ENCODE measurements at places on chromosomes 4 and X.

DNA sequence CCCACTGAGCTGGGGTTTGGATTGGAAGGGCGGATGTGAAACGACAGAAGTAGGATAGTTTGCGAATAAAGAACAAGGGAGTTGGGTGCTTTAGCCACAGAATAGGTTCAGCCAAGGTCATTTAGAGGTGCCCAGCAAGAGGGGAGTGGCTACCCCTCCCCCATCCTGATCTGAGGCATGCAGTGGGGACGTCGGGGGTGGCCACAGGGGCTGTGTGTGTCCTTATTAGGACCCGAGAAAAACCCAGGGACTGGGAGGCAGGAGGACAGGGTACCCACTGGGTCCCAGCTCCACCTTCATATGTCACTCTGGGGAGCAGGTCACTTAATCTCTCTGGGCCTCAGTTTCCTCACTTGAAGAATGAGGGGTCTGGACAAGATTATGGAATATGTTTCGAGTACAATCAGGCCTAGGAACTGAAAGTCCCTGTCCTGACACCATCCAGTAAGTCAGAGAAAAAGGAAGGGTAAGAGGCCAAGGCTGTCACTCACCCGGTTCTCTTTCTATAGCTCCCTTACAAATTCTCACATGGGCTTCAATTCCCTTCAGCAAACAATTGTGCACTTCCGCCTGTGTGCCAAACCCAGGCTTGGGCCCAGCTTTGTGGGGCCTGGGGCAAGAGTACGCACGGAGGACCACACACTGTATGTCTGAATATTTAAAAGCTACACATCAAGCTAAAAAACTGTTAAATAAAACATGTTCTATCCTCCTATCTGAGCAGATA, 4.2 kb upstream of the NYX start:
- no peak for DNase-seq

GRCh38 chrX:92213786-92214185, 434.6 kb downstream of the PCDH11X start:
- DNase-seq: no peak

DNA sequence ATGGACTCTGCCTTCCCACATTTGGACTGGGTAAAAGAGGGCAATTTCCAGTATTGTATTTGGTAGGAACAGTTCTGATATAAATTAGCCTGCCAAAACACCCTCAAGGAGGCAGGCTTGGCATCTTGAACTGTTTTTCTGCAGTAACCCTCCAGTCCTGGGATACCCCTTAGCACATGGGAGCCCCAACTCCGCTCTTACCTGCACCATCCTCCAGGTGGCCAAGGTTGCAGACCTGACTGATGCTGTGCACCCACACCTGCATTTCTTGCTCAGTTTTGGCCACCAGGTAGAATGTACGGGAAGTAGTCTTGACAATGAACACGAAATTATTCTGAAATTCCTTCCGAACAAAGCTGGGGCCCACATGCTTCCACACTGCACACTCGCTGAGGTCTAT, 35.1 kb downstream of the GAB3 start:
- no peak for DNase-seq

GRCh38 chr4:158182736-158183135, 9.9 kb upstream of the GASK1B start:
- no peak for DNase-seq

GRCh38 chr4:15427161-15427560, 672 bp upstream of the C1QTNF7 start:
- DNase-seq: no peak

GRCh38 chr4:86939729-86940575, 5.1 kb downstream of the AFF1 start:
- no peak for DNase-seq
